Smooth muscle cell of the coronary artery (primary cell): ENCODE measurements at places on chromosomes 16 and 17. TPM values are rescaled to one million over a fixed set of nuclear protein-coding genes. Genes with fewer than 3 reads are reported as not detected.

Gene WFIKKN1
- total RNA-seq: 0.08 and 0.12 TPM in 2 replicates

Gene FNDC8
- total RNA-seq: not detected in 2 replicates

Gene KRTAP4-4
- total RNA-seq: not detected in 2 replicates

Gene OR1A1
- not detected in 2 replicates for total RNA-seq

Gene TSPOAP1
- total RNA-seq: under 0.01 TPM in 2 replicates

Gene CLEC19A
- total RNA-seq: not detected in 2 replicates

Gene ABI3
- 0.08 and 0.47 TPM in 2 replicates for total RNA-seq

Gene PIK3R6
- total RNA-seq: not detected in 2 replicates

Gene ZDHHC1
- total RNA-seq: 2.8 and 4.3 TPM in 2 replicates
